ENCODE measurements at places on chromosomes 3 and 15. TPM values are rescaled to one million over a fixed set of nuclear protein-coding genes. Genes with fewer than 3 reads are reported as not detected.

Gene XIRP1
- not detected for total RNA-seq

Gene TICRR
- 5.1 TPM for total RNA-seq

Gene TRPM1
- total RNA-seq = not detected

Gene GCNT3
- total RNA-seq = 4.1 TPM

Gene FBLN2
- total RNA-seq = not detected

Gene EHHADH
- total RNA-seq = 4.7 TPM

GRCh38 chr3:20836801-20837200, 650.8 kb upstream of the SGO1 start:
- no peak for DNase-seq

DNA sequence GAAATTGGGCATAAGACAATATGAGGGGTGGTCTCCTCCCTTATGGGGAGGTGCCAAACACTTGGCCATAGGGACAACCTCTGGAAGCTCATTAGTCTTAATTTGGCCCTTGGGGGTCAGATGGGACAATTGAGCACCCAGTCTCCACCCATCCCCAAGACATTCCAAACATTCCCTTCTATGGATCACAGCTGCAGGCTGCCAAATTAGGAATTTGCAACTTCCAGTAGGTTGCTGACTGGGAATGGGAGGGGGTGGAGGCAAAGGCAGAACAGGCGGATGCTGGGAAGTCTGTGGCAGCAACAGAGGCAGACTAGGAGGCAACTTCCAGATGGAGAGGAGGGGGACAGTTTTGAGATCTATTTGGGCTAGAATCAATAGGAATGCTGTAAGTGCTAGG, 1.4 kb upstream of the PDHB start:
- DNase-seq = peak; percentile 9

- DNase-seq = no peak
Measured at GRCh38 chr3:135084405-135084804, 289.3 kb downstream of the EPHB1 start.

GRCh38 chr3:64361962-64362735, 136.9 kb upstream of the PRICKLE2 start:
- no peak for DNase-seq

DNA sequence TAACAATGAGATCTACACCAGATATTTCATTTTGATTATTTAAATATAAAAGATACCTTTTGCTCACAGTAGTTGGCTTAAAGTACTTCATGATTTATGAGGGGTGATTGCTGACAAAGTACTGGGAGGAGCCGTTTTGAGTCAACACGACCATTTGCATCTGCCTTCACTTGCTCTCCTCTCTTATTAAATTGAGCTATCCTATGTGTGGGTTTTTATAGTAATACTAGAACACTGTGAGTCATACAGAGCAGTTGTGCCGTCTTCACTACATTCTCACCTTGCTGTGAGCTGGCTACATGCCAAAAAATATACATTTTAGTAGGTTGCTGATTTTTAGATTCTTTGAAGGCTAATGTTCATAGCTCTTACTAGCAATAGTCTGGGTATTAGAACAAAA, 161.2 kb downstream of the ALCAM start:
- DNase-seq = peak; percentile 27

DNA sequence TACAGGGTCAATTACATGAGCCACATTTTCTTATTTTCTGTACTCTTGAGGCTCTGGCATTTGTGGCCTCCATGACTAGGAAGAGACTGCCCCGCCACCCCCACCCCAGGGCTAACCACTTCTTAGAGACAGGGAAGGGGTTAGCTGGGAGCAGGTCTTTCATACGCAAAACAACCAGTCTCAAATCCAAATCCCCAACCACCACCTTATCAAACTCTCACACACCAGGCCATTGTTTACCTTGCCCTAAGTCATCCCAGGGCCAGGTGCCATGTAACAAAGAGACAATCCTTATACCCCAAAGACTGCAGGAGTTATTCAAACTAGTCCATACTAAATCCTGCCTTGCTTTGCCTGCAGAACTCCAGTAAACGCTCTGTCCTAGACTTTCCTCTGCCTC, 77.8 kb downstream of the B3GNT5 start:
- no peak for DNase-seq

GRCh38 chr3:57556459-57557084, 498 bp downstream of the PDE12 start:
- DNase-seq = no peak

- DNase-seq = peak; percentile 79
Measured at GRCh38 chr3:3200632-3201212, 21.2 kb upstream of the CRBN start.

GRCh38 chr15:34613301-34613700, 29.9 kb upstream of the GOLGA8B start:
- no peak for DNase-seq

DNA sequence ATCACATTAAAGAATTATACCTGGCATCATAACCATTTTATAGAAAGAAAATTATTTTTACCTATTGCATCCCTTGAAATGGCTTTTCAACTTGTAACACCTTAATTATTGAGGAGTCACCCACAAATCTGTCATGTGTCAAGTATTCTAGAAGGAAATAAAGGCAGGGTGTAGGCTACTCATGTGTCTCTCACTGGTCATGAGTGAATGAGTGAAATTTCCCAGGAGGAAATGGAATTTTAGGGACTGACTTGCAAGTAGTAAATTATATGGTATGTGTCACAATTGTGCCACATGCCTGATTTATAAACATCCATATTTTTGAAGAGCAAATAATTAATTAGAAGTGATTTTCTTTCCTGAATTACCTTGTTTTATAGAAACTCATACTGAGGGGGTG, 310.5 kb upstream of the ADAMTS9 start:
- no peak for DNase-seq

DNA sequence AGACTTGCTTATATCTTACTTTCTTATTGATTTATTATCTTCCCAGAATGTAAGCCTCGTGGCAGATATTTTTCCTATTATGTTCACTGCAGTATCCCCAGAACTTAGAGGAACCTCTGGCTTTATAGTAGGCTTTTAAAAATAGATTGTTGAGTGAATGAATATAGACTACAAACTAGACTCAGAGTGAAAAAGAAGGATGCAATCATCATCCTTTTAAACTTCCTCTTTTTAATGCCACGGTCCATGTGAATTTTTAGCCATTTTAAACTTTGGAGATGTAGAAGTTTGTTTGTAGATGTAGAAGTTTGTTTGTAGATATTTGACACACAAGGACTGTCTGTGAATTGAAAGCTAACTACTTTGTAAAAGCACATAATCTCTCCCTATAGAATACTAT, 7.2 kb upstream of the P2RY12 start:
- DNase-seq = no peak

DNA sequence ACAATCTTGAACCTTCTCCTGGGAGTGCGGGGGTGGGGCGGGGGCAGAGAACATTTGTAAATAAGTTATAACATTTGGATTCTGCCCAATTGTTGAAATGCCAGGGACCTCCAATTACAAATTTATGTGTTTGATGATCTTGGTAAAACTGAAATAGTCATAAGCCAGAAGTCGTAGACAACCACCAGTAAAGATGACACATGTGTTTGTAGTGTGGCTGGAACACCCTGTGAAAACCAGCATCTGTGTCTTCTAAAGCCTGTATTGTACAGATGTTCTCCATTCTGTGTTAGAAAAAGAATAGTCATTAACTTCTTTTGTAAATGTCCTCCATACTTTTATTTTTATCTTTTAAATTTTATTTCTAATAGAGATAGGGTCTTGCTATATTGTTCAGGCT, 61.8 kb downstream of the ARIH1 start:
- DNase-seq = no peak

DNA sequence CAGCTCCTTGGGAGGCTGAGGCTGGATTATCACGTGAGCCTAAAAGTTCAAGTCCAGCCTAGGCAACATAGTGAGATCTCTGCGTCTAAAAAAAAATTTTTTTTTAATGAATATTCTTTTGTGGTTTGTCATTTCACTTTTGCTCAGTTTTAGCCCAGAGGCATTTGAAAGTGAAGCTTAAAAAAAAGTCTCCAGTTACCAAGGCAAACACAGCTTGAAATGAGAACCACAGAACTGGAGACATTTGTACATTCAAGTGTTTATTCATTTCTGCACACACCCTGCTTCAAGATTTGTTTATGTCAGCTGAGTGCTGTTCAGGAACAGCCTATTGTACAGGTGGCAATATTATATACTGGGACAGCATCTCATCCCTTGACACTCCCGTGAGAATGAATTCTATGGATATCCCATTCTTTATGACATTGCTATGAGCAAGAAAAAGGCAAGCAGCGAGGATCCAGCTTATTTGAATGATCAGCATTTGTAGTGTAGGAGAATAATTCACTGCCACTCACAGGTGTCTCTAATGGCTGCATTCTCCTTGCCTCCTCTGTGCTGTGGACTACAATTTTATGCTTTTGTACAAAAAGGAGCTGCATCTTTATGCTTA, 444.8 kb upstream of the GRM7 start:
- DNase-seq = no peak

- peak; percentile 70 for DNase-seq
Measured at GRCh38 chr3:150765949-150766720, 3.2 kb upstream of the SIAH2 start.
